ENCODE measurements at places on chromosomes 7 and 10. TPM values are rescaled to one million over a fixed set of nuclear protein-coding genes. Genes with fewer than 3 reads are reported as not detected.

DNA sequence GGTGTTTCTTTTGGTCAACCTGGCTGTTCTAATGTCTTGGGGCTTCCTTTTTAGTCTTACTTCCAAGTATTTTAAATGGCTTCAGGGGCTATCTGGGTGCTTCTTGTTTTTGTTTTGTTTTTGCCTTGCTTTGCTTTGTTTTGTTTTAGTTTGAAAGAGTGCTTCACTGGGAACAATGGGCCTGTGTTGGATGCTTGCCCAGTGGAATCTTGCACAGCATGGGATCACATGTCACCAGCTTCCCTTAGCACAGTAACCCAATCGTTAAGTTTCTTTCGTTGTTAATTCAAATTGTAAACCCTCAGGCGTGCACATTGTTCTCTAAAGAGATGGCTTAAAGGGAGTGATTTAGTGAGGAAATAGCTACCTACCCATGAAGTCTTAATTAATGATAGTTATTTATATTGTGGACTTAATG lies 8.9 kb downstream of the COL17A1 start:
- ATAC-seq, result peak; percentile 81

DNA sequence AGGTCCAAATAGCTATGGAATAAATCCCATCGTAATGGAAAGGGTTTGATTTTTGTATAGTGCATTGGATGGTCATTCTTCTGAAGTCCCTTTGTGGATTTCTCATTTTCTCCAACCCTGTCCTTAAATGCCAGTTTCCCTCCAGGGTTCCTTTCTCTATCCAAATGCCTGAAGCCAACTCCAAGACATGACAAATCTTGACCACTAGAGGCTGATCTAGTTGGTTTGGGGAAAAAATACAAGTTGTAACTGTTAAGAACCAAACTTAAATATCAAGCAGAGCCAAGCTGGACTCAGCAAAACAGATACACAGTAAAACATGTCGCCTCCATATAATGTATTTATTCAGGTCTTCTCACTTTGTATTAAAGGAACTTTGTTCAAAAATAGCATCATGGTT lies 28.7 kb downstream of the FRMD4A start:
- ATAC-seq, result no peak

GRCh38 chr7:73974101-73974947 lies 53.6 kb upstream of the ELN start:
- no peak for ATAC-seq

- no peak for ATAC-seq
Measured at GRCh38 chr10:69056129-69056528, 31.8 kb upstream of the SRGN start.

DNA sequence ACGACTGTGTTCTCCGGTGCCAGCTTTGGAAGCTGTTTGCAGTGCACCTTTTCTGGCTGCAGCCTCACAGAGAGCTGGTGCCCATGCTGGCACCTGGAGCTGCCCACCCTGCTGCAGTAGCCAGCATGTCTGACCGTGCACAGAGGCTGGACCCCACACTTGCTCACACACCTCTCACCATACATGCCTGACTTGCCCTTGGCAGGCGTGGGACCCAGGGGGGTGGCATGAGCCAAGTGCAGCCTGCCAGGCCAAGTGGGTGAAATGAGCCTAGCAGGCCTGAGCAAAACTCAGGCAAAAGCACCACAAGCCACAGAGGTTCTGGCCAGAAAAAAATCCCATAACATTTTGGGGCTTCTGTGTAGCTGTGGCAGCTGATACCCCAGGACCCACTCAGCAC lies 258.8 kb downstream of the XPNPEP1 start:
- no peak for ATAC-seq

- no peak for ATAC-seq
Measured at GRCh38 chr10:30529373-30529998, 95.5 kb downstream of the MAP3K8 start.

GRCh38 chr10:22962817-22963216 lies 35.0 kb downstream of the ARMC3 start:
- ATAC-seq, result no peak

CUZD1 gene
- total RNA-seq, result 1.9 TPM

DNA sequence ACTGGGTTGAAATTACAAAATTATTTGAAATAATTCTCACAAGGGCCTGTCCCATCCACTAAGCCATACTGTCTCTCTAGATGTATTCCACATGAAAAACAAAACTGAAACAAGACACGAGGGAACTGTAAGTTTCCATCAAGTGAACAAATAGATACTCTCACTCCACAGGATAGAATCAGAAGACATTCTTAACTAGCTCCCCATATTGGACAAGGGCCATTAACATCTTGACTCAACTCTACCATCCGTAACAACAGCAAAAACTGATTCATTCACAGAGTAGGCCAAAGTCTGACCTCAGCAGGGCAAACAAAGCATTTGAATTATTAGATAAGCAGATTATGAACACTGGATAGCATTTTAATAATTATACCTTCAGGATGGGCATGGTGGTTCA lies 29.1 kb downstream of the UBE2H start:
- ATAC-seq, result no peak

HMX3 gene
- not detected for total RNA-seq
